Foreskin keratinocyte (primary cell): ENCODE measurements at places on chromosomes 6 and 20.

GRCh38 chr20:1831096-1831495, 64.1 kb upstream of the SIRPA start:
- no peak for DNase-seq

GRCh38 chr6:36627801-36628246, 33.7 kb downstream of the SRSF3 start:
- peak; percentile 41 for DNase-seq

DNA sequence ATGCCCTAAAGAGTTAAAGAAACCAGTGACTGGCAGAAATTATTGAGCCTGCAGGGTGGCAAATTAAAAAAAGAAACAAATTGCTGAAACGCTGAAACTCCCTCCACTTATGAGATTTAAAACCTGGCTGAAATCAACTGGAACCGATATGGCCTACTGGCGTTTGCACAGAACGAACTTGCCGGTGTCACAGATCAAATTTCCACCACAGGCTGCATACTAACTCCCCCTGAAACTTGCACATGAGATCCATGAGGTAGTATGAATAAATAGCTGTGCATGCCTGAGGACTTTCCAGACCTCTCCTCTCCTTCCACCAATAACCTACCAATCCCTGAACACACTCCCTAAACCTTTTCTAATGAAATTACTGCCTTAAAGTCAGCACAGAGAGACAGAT, 150.4 kb downstream of the RNGTT start:
- DNase-seq, result no peak

DNA sequence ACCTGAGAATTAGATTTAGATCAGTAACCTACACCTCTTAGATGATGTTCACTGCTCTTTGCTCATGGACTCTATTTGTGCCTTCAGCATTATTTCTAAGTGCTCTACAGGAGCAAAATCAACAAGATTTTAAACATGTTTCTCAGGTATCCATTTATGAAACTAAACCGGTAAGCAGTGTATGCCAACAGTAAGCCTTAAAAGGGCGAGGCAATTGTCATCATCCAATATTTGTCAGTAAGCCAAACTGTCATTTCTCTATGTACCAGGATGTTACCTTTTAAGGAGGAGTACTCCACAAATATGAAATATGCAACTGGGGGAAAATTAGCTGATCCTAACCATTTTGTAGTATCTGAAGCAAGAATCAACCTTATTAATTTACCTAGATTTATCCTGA, 69.6 kb upstream of the ZNF184 start:
- DNase-seq, result no peak

- DNase-seq, result no peak
Measured at GRCh38 chr20:46268662-46269061, 39.6 kb downstream of the CDH22 start.

DNA sequence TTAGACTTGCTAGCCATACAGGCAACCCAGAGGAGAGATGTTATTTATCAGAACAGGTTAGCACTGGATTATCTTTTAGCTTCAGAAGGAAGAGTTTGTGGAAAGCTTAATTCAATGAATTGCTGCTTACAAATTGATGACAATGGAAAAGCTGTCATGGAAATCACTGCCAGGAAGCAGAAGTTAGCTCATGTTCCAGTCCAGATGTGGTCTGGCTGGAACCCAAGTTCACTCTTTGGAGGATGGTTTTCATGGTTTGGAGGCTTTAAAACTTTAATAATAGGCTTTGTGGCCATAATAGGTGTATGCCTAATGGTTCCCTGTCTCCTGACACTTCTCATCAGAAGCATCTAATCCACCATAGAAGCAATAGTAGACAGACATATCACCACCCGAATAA, 699.0 kb downstream of the PHF3 start:
- no peak for DNase-seq
